SHP77 treated with DMSO at 0.1 percent for 48 hours (cell line): ENCODE measurements at places on chromosomes 11 and 22.

GRCh38 chr22:23888615-23889401 lies 5.4 kb upstream of the MIF start:
- DNase-seq, result no peak

- DNase-seq, result no peak
These were observed 163.2 kb downstream of the MSANTD4 start for GRCh38 chr11:105858841-105859240.

GRCh38 chr11:88344869-88345268 lies 7.3 kb upstream of the CTSC start:
- DNase-seq, result no peak

DNA sequence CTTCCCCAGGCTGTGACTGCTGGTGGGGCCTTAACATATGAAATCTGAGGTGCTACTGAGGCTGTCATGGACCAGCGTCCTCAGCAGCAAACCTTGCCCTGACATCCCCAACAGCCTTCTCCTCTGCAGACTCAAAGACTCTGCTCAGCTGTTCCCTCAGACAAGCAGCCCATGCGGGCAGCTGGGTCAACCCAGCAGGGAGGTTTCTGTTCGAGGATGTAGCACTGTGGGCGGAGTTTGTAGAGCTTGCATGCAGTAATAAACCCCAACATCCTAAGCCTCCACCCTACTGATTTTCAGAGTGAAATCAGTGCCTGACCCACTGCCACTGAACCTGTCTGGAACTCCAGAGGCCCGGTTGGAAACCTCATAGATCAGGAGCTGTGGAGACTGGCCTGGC lies 88.8 kb upstream of the XKR3 start:
- DNase-seq, result no peak

DNA sequence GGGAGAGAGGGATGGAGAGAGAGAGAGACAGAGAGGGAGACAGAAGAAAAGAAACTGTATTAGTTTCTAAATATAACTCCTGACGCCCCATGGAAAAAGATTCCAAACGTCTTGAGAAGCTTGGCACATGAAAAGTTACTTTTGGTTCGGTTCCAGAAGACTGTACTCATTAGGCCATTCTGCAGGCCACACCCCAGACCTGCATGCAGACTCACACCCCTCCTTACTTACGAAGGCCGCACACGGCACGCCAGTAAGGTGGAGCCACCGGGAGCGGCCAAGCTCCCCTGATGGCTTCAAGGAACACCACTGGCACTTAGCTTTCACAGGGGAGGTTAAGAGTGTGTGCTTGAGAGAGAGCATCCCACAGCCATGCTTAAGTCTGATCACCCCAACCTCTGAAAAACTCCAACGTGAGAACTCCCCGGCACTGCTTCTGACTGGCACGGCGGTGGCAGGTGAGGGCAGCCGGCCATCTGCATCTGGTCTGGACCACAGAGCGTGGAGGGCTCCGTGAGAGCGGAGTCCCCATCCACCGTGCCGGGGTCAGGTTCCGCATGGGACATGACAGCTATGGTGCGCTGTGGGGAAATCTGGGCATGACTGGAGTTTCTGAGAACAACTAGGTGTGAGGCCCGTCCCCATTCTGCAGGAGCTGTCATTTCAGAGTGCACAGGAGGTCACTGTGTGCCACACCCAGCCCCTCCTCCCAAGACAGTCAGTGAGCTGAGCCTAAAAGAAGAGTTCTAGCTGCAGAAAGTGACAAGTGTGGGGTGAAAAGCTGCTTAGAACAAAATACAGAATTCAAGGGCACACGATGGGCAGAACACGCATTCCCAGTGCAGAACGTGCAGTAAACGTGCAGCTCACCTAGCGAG lies 62.4 kb downstream of the MYH9 start:
- no peak for DNase-seq

GRCh38 chr11:107682171-107682570 lies 29.7 kb downstream of the SLN start:
- no peak for DNase-seq

DNA sequence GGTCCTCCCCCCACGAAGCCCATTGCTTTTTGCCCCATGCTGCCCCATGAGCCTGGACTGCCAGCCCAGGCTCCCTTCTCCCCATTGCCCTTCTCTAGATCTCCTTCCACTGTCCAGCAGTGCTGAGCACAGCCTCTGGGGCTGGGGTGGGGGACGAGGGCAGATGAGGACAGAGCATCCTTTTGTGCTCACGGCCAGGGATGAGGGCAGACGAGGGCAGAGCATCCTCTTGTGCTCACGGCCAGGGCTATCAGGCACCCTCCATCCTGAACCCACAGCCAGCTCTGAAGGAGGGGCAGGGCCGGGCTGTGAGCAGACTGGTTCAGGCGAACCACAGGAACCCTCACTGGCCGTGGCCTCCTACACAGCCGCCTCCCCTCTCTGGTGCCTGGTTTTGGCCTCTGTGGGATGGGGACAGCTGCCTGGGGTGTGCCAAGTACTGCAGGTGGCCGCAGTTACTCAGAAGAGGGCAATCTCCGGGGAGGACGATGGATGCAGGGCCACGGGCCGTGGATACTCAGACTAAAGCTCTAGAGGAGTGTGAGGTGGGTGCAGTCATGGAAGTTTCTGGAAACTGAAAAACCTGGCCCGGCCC lies 1258.8 kb downstream of the BRD1 start:
- DNase-seq, result no peak

DNA sequence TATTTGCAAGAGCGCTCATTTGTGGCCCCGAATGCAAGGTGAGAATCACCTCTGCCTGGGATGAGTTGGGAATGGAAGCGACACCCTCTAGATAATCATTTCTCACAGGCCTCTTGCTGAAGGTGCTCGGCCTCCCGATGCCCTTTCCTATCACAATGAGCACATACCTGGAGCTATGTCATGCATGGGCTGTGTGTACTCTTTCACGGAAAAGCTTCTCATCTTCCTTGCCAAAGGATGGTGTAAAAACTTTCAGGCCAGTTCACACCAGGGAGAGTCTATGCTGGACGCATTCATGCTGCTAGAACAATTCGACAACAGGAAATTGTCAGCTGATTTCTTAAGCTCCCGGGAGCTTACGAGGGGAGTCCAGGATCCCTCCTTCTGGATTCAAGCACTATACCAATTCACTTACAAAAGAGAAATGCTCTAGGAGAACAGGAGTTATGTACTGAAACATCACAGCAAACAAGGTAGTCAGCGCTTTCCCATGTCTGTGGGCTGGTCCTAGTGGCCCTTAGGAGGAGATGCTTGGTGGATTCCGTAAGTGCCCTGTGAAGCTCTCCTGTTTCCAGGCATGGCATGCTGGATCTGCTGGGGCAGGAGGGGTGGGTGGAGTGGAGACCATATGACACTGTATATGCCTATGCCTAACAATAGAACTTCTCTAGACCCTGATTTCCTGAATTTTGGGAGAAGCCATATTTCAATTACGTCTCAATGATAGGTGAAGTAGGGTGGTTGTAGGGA lies 53.1 kb upstream of the B3GAT1 start:
- DNase-seq, result no peak

GRCh38 chr11:28738549-28738948 lies 630.4 kb downstream of the METTL15 start:
- no peak for DNase-seq
